ENCODE measurements at places on chromosomes 12 and 14. TPM values are rescaled to one million over a fixed set of nuclear protein-coding genes. Genes with fewer than 3 reads are reported as not detected.

The GLI1 gene
- under 0.01 TPM for total RNA-seq

The ART4 gene
- not detected for total RNA-seq

The MMP14 gene
- total RNA-seq = 151 TPM

The SCNN1A gene
- 110 TPM for total RNA-seq

The CLEC4D gene
- total RNA-seq = not detected

The ANKRD33 gene
- total RNA-seq = not detected

The RNU6-8 gene
- total RNA-seq = not detected

The WNT1 gene
- not detected for total RNA-seq

The PLBD1 gene
- 2.8 TPM for total RNA-seq

The RBP5 gene
- not detected for total RNA-seq

The HOXC6 gene
- total RNA-seq = 0.48 TPM

The INHBE gene
- 0.96 TPM for total RNA-seq

The ZC2HC1C gene
- 0.24 TPM for total RNA-seq

The KCNH3 gene
- not detected for total RNA-seq

The GPRC5A gene
- 6.6 TPM for total RNA-seq

The RILPL2 gene
- 3.0 TPM for total RNA-seq

The TUNAR gene
- total RNA-seq = not detected

The HPD gene
- total RNA-seq = not detected

The GNG2 gene
- not detected for total RNA-seq

The SMCO2 gene
- 0.43 TPM for total RNA-seq

The KCNC2 gene
- total RNA-seq = not detected

The TAPBPL gene
- total RNA-seq = 3.2 TPM

The EIF2B1 gene
- total RNA-seq = 72.3 TPM

The SERPINA10 gene
- not detected for total RNA-seq

The FBXW8 gene
- total RNA-seq = 4.7 TPM

The CBLN3 gene
- total RNA-seq = 0.96 TPM

The VWF gene
- 2.2 TPM for total RNA-seq

The KRT82 gene
- not detected for total RNA-seq

The PRH2 gene
- not detected for total RNA-seq

The M6PR gene
- 268 TPM for total RNA-seq

The RAD9B gene
- total RNA-seq = 0.21 TPM

The LALBA gene
- not detected for total RNA-seq

The PLCZ1 gene
- not detected for total RNA-seq

The KRT83 gene
- under 0.01 TPM for total RNA-seq

The BCL2L14 gene
- not detected for total RNA-seq

The KERA gene
- not detected for total RNA-seq

The CCDC175 gene
- total RNA-seq = not detected

The PUS7L gene
- total RNA-seq = 16.1 TPM

The HCAR2 gene
- total RNA-seq = 6.5 TPM

The LRTM2 gene
- total RNA-seq = not detected

The PTGER2 gene
- total RNA-seq = not detected

The AKAP3 gene
- 1.9 TPM for total RNA-seq

The IFNG-AS1 gene
- total RNA-seq = under 0.01 TPM

The PCED1B gene
- 0.48 TPM for total RNA-seq

The CLEC14A gene
- total RNA-seq = 0.24 TPM

The NTS gene
- total RNA-seq = not detected

The TMEM132C gene
- total RNA-seq = not detected

The CDKN1B gene
- 35.8 TPM for total RNA-seq

The GLT1D1 gene
- total RNA-seq = not detected

The DIO2 gene
- total RNA-seq = not detected

The PSMD9 gene
- 58.2 TPM for total RNA-seq

The AVPR1A gene
- total RNA-seq = not detected
